ENCODE measurements at places on chromosomes 12 and 14. TPM values are rescaled to one million over a fixed set of nuclear protein-coding genes. Genes with fewer than 3 reads are reported as not detected.
A peak's percentile ranks its signal among the peaks of the same experiment; 100 is the strongest.

DNA sequence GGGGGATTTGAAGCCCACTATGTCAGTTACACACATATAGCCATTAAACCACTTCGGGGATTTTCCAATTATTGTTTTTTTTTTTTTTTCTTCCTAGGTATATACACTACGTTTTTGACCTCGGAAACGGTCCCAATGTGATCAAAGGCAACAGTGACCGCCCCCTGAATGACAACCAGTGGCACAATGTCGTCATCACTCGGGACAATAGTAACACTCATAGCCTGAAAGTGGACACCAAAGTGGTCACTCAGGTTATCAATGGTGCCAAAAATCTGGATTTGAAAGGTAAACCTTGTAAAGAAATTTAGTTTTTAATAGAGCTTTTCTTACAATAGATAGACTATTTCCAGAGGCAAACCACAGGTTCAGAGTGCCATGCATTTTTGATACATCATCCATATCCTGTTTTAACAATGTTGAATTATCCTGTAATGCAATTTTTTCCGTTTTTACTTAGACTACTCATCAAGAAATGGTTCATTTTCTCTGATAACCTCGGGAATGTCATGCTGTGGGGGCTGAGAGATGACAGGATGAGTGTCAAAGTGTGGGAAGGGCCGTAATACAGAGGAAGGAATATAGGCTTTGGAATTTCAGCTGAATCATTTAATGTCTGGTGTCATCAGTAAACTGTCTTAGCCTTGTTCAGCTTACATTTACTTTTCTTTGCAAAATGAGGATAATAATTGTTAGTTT, 797.1 kb downstream of the NRXN3 start:
- H3K27ac ChIP-seq: no peak overlapping the region
- H3K27me3 ChIP-seq: no peaks in the 10 kb centered on the region

DNA sequence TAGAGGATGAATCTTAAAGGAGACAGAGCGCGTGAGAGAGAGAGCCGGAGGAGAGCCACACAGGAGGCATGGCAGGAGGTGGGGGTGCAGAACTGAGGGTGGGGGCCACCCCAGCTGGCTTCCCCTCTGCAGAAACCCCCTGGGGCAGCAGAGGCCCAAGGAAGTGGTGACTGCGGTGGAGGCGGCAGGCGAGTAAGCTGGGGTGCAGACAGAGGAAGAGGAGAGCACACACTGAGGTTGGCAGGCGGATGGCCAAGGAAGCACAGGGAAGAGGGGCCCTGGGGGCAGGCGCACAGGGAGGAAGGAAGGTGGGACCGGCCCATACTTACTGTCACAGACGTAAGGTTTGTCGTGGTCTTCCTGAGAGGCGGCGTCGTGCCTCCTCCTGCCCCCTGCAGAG, 179.8 kb downstream of the DPF3 start:
- H3K4me3 ChIP-seq: no peak overlapping the region
- H3K27ac ChIP-seq: no peak overlapping the region
- peak; percentile 50 for DNase-seq
- H3K36me3 ChIP-seq: no peaks in the 10 kb centered on the region
- peaks cover 9% of the 10 kb centered on the region for H3K4me1 ChIP-seq

GRCh38 chr12:21881965-21882364, 59.3 kb downstream of the ABCC9 start:
- no peaks in the 10 kb centered on the region for H3K27me3 ChIP-seq
- H3K27ac ChIP-seq: no peak overlapping the region
- no peak overlapping the region for H3K4me3 ChIP-seq
- H3K4me1 ChIP-seq: no peaks in the 10 kb centered on the region
- no peak for DNase-seq

- peaks cover 8% of the 10 kb centered on the region for H3K4me1 ChIP-seq
- DNase-seq: no peak
- H3K27me3 ChIP-seq: no peaks in the 10 kb centered on the region
- peak overlapping the region; percentile 77 for H3K4me3 ChIP-seq
These were observed 28.5 kb downstream of the TMCC3 start for GRCh38 chr12:94621662-94622359.

DNA sequence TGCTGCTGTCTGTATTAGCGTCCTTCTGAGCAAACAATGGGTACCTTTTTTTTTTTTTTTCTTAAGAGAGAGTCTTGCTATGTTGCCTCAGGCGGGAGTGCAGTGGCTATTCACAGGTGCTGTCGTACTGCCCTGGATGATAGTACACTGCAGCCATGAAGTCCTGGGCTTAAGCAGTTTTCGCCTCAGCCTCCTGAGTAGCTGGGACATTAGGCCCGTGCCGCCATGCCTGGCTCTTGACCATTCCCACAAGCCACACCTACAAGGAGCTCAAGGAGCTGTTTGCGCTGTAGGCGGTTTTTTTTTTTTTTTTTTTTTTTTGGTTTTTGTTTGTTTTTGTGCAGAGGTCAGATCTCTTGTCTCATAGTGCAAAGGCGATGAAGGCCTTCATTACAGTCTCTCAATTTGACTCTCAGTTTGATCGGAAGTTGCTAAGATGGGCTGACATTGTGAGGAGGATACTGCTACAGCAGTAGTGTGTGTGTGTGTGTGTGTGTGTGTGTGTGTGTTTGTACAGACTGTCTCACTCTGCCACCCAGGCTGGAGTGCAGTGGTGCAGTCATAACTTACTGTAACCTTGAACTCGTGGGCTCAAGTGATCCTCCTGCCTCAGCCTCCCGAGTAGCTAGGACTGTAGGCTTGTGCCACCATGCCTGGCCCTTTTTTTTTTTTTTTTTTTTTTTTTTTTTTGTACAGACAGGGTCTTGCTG, 34.2 kb downstream of the TRAF3 start:
- H3K36me3 ChIP-seq: no peaks in the 10 kb centered on the region
- DNase-seq: no peak
- no peaks in the 10 kb centered on the region for H3K27me3 ChIP-seq
- H3K27ac ChIP-seq: peak overlapping the region; percentile 55

DNA sequence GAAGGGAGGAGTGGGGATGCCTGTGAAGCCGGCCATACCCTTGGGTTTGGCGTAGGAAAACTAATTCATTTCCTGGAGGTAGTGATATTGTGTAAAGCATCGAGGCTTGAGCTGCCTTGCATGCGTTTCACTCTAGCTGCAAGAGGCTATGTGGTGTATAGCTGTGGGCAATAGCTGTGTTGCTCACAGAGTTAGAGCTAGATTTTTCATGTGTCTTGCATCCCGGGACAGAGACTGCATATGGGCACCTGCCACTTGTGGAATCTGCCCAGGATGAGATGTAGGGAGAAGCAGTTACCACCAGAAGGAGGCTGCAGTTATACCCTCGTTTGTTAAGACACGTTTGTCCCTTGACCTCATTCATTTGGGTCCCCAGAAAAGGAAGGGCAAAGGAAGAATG, 106.7 kb downstream of the KTN1 start:
- no peak overlapping the region for H3K27ac ChIP-seq
- no peaks in the 10 kb centered on the region for H3K4me1 ChIP-seq
- no peak for DNase-seq
- peaks cover 16% of the 10 kb centered on the region for H3K36me3 ChIP-seq
- H3K4me3 ChIP-seq: no peak overlapping the region
- no peaks in the 10 kb centered on the region for H3K27me3 ChIP-seq

DNA sequence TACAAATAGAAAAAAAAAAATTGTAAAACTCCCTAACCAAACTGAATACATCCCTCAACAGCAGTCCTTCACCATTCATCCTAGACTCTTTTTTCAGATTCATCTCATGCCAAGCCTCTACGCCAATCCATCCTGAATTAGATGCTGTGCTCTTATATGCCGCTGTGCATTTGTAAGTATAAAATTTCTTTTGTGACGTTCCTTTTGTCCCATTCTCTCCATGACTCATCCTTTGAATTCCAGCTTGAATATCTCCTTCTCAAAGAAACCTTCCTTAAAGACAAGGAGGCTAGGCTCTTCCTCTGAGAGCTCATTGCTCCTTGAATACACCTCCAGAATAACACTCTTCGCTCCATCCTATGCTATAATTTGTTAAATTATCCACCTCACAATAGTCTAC, 359.2 kb downstream of the RMST start:
- no peak for DNase-seq
- no peaks in the 10 kb centered on the region for H3K4me1 ChIP-seq
- no peak overlapping the region for H3K4me3 ChIP-seq

DNA sequence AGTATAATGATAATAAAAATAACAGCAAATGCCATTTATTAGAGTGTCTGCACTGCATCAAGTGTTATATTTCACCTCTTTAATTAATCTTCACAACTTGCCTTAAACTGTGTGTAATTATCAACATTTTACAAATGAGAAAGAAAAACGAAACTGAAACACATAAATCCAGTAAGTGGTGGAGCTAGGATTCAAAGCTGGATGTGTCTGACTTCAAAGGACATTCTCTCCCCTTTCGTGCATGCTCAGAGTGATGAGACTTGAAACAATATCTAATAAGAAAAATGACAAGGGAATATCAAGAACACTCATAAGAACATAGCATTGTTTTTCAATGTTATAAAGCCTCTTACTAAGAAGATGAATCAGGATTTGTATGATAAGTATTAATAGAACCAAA, 78.8 kb downstream of the DUSP6 start:
- H3K4me1 ChIP-seq: no peaks in the 10 kb centered on the region
- H3K36me3 ChIP-seq: no peaks in the 10 kb centered on the region
- no peak overlapping the region for H3K27ac ChIP-seq
- peaks cover 1% of the 10 kb centered on the region for H3K27me3 ChIP-seq
- DNase-seq: no peak
- H3K4me3 ChIP-seq: no peak overlapping the region

The RBP5 gene
- not detected for polyA plus RNA-seq

The ANO4 gene
- polyA plus RNA-seq: not detected

The VCPKMT gene
- polyA plus RNA-seq: 13.6 TPM

The SRRM4 gene
- polyA plus RNA-seq: not detected

Data from CD4-positive, CD25-positive, alpha-beta regulatory T cell (primary cell).